Foreskin fibroblast (primary cell): ENCODE measurements at places on chromosomes 4 and X.

DNA sequence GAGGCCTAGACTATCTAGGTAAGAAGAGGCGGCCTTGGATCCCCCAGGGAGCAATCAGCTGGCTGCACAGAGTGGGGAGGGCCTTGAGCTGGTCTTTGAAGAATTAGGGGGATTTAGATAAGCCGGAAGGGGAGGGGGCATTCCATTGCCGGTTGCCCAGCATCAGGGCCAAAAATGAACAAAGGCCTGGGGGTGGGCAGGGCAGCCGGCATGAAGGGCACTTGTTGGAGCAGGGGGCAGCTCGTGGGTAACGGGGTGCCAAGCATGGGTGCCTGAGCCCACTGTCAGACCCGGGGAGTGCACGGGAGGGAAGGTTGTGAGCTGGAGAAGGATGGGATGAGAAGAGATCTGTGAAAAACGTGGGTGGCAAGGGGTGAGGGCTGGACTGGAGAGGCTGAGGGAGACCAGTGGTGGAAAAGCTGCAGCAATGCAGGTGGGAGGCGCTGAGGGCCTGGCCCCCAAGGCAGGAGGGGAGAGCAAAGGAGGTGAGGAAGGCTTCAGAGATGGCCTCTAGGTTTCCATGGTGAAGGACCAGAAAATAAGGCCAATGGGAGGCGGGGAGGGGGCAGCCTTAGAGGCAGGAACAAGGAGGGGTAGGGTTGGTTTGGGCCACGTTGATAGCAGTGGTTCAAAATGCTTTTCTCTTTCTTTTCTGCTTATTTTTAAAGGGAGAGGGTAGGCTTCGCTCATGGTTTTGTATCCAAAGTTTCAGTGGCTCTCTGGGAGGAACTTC, 8.6 kb downstream of the KLF3 start:
- DNase-seq, result no peak

DNA sequence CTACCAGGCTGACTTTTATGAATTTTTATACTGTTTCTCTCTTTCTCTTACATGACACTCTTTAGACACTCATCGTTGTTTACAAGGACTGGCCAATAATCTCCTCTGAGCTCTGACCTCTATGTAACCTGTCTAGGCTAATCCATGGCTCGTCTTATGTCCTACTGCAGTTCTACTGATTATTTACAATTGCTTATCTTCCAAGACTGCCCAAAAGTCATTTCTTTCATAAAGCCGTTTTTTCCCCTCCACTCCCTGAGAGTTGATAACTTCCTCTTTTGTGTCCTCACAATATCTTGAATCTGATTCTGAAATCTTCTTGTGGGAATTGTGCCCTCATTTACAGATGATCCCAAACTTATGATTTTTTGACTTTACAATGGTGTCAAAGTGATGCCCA, 18.3 kb upstream of the SNCA start:
- DNase-seq, result no peak

- DNase-seq, result no peak
Measured at GRCh38 chr4:31126881-31127398, 406.8 kb downstream of the PCDH7 start.

DNA sequence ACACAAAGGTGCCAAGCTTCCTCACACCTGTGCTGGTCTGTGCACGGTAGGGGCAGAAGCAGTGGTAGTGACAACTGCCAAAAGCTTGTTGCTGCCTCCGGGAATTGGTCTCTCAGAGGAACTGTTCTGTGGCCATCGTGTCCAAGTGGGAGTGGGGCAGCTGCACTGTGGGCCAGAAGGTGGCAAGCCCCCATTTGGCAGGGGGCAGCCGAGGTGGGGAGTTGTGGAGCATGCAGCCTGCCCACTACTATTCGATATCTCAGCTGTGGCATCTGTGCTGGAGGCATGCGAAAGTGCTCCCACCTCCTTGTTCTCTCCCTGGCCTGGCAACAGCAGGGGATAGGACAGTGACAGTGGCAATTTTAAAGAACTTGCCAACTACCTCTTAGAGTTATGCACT, 192.8 kb downstream of the TBX22 start:
- no peak for DNase-seq

GRCh38 chrX:110316351-110317060, 1.4 kb downstream of the AMMECR1 start:
- DNase-seq, result no peak

DNA sequence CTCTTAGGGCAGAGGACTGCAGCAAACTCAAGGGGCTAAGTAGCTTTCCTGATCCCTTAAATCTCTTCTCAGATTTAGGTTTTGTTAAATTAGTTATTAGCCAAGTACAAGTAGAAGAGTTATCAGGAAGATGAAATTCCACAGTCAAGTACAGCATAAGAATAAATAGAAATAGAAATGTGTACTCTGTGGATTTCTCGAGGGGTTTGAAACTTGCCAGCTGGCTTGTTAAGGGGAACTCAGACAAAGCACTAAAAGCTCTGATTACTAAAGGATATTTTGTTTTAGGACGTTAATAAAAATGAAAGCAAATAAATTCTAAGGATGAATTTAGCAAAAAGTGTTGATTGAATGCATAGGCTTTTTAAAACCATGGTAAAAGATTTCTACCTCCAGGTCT, 654.6 kb downstream of the RAPGEF2 start:
- DNase-seq, result no peak

- no peak for DNase-seq
Measured at GRCh38 chrX:65783746-65784145, 116.3 kb downstream of the MSN start.
